ENCODE measurements at places on chromosomes 3 and 15. TPM values are rescaled to one million over a fixed set of nuclear protein-coding genes. Genes with fewer than 3 reads are reported as not detected.

The TF gene
- total RNA-seq, result 0.43 TPM

The GOLGA8B gene
- 44.4 TPM for total RNA-seq

The UMPS gene
- total RNA-seq, result 25.5 TPM

The GPR27 gene
- 0.65 TPM for total RNA-seq

The FBXO40 gene
- total RNA-seq, result not detected

The SERINC4 gene
- total RNA-seq, result not detected

The SEMA6D gene
- 10.5 TPM for total RNA-seq

The CPEB1 gene
- total RNA-seq, result 36.4 TPM

The CGGBP1 gene
- total RNA-seq, result 86.2 TPM

The SH3GL3 gene
- 0.65 TPM for total RNA-seq

The ARNT2 gene
- 18.3 TPM for total RNA-seq

The TICRR gene
- total RNA-seq, result 2.9 TPM

The LMOD3 gene
- 0.22 TPM for total RNA-seq

The SYNPR gene
- not detected for total RNA-seq

The SI gene
- total RNA-seq, result not detected

The MORC1 gene
- not detected for total RNA-seq

The TTLL13 gene
- total RNA-seq, result 0.13 TPM

The CCDC39 gene
- not detected for total RNA-seq

The ADAMTS9 gene
- total RNA-seq, result 4.6 TPM
